Cardiac septum (tissue), 1 donor: ENCODE measurements at places on chromosomes 3 and 15.

DNA sequence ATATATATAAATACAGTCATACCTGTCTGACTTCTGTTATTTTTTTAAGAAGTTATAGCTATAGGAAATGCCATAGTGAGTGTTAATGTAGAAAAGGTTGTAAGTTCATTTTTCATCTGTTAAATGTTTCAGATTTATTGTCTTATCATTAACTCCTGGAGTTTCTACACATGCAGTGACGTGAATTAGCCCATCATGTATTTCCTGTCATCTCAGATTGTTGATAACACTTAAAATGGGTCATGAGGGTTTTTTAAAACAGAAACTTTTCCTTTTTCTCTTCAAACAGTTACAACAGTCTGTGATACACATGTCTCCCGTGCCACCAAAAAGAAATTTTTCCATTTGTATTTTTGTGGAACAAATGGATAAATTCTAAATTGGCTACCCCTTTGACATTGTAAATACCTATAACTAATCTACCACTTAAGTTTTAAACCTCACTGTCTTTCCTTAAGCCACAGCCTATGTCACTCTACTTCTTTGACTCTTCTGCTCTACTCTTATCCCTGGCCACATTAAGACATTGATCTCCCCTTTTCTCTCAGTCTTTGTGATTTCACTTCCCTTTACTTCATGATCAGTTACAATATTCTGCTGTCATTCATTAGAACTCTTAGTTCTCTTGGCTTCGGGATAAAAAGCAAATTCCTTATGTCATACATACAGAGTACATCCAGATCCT lies 89.1 kb downstream of the NEO1 start:
- no peak for DNase-seq

DNA sequence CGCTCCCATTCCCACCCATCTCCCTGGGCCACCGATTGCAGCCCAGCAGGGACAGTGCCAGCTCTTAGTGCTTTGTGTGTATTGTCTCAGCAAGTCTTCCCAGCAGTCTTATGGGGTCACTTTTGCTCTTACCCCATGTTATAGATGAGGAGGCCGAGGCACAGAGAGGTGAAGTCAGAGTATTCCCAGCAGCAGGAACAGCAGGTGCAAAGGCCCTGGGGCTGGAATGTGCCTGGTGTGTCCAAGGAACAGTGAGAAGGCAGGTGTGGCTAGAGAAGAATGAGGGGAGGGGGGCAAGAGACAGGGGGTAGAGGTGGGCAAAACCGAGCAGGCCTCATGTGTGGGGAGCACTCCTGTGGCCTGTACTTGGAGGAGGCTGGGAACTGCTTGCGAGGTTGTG lies 12.8 kb upstream of the DUSP7 start:
- no peak for DNase-seq

DNA sequence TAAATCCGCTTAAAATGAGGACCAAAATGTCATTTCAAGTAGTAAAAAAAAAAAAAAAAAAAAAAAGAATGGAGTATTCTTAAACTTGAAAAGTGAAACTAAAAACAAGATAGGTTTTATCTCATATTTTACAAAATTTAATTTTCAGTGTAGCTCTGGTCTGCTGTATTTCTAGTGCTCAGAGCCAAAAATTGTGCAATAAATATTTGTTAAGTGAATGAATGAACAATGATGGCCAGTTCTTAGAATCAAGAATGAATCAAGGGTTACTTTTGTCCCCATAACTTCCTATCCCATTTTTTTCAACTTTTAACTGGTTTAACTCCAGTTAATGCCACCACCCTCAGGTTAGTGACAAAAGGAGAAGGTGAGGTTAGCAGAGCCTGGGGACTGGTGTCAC lies 214.4 kb downstream of the ABHD5 start:
- no peak for DNase-seq

DNA sequence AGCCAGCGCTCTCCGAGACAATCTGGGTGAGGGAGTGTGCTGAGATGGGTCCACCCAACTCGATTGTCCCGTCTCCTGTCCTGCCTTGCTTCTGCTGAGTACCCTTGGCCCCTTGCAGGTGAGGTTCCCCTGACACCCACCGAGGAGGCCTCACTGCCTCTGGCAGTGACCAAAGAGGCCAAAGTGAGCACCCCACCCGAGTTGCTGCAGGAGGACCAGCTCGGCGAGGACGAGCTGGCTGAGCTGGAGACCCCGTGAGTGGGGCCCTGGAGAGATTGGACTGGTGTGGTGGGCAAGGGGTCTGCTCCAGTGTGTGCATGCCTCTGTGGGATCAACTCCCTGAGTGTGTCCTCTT lies 23.6 kb downstream of the NBEAL2 start:
- no peak for DNase-seq

- DNase-seq, result no peak
Measured at GRCh38 chr15:30872341-30872748, 31.4 kb upstream of the FAN1 start.

- no peak for DNase-seq
Measured at GRCh38 chr15:29452881-29453731, 183.5 kb upstream of the NSMCE3 start.

DNA sequence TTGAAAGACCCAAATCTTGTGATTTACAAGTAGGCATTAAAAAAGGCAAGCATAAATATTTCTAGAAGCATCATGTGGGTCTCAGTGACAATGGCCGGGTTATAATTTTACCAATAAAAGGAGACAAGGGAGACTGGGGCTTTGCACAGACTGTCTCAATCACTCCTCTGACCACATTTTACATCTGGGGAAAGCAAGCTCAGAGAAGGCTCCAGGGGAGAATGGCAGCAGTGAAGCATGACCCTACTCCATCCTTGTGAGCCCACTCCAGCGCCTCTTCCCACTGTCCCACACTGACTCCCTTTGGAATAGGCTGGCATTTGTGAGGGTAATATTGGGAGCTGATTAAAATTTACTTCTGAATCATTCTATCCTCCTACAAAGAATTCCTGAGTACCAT lies 61.8 kb downstream of the SATB1 start:
- no peak for DNase-seq
